ENCODE measurements at places on chromosomes 2 and 18. TPM values are rescaled to one million over a fixed set of nuclear protein-coding genes. Genes with fewer than 3 reads are reported as not detected.

Gene PCARE
- total RNA-seq = not detected

Gene CNTNAP5
- total RNA-seq = not detected

Gene ASPRV1
- total RNA-seq = 1.5 TPM

Gene MRPL19
- total RNA-seq = 56.4 TPM

Gene MREG
- 7.3 TPM for total RNA-seq

Gene DCDC2C
- total RNA-seq = not detected

Gene DQX1
- 0.29 TPM for total RNA-seq

Gene PAX8
- total RNA-seq = 0.35 TPM

Gene IL36G
- total RNA-seq = not detected

Gene CHRNG
- total RNA-seq = not detected

Gene DYNAP
- total RNA-seq = not detected

Gene C2orf42
- 17.5 TPM for total RNA-seq

Gene OTOS
- total RNA-seq = not detected

Gene MC4R
- total RNA-seq = not detected

Gene CLK1
- 261 TPM for total RNA-seq

Gene RRM2
- total RNA-seq = 682 TPM

Gene GAREM2
- 10.4 TPM for total RNA-seq

- DNase-seq = no peak
These were observed 40.0 kb downstream of the IL1RL2 start for GRCh38 chr2:102226612-102227391.

- DNase-seq = no peak
These were observed 112.9 kb downstream of the SOS1 start for GRCh38 chr2:39007875-39008504.

DNA sequence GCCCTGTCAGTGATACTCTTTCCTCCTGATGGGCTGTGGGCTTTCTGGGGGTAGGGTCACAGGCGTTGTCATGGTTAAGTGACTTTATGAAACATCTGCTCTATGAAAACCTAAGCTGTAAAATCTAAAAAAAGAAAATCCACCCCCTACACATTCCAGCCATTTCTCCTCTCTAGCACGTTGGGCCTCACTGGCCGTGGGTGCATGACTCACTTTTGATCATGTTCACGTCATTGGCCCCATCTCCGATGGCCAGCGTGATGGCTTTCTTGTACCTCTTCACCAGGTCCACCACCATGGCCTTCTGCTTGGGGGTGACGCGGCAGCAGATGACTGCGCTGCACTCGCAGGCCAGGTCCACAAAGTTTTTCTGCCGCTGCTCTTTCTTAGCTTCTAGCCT, 39.3 kb upstream of the NARS1 start:
- no peak for DNase-seq

- no peak for DNase-seq
These were observed 164.7 kb downstream of the AGAP1 start for GRCh38 chr2:235658351-235659174.

DNA sequence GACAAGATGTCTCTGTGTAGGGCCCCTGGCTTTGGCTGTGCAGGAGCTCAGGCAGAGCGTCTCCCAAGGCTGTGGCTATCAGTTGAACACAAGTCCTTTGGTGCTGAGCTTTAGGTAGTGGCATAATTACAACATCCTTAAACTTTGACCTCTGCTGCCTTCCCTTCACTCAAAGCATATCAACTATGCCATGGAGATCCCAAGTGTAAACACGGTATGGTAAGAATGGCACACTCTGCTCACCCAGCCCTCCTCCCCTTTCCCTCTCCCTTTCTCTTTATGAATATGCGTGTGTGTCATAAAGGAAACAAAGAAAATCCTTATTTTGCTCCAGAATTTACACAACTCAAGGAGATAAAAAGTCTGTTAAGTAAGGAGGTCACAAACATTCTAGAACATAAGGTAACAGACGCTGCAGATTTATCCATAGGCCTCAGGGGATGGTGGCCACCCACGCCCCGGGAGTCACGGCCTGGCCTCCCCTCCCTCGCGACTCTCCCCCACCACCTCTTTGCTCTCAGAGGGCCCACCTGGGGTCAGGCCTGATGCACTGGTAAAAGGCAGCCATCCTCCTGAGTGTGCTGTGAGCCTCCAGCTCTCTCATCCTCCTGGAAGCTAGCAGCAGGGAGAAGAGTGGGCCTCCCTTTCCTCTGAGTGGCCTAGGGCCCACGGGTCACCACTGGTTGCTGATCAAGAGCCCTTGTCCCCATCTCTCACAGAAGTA, 67.3 kb downstream of the CRACDL start:
- DNase-seq = no peak

- DNase-seq = no peak
These were observed 238.3 kb downstream of the EN1 start for GRCh38 chr2:118609138-118609537.

- no peak for DNase-seq
These were observed 37.0 kb upstream of the PKDCC start for GRCh38 chr2:42010743-42011298.

DNA sequence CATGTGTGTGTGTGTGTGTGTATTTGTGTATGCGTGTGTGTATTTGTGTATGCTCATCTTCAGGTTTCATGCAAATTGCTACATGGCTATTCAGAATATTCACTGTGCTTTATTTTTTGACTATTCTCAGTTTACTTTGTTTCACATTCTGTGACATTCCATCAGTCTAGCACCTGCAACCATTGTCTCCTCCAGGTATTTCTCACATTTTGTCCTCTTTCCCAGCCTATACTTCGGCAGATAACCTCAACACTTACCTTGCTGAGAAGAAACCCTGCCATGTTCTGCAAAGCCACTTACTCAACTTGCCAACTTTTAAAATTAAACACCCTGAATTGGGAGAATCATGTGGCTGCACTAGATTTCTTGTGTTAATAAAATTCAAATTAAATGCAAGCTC, 135.4 kb upstream of the REG3A start:
- DNase-seq = no peak

- DNase-seq = no peak
These were observed 608.2 kb upstream of the ACVR2A start for GRCh38 chr2:147236601-147237000.

GRCh38 chr2:27206346-27206745, 5.5 kb upstream of the ATRAID start:
- DNase-seq = no peak

DNA sequence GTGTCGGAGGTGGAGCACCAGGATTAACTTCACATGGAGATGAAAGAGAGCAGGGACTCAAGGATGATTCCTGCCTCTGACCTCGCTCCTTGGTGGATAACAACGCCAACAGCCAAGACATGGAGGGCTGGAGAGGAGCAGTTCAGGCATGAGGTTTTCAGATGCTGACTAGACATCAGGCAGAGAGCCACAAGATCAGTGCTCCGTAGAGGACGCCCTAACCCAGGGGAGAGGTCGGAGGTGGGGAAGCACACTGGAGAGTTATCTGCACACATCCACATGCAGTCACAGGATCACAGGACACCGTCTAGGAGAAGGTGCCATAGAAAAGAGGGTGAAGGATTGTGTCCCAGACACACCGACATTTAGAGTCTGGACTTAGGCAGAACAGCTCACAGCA, 344.3 kb downstream of the EIPR1 start:
- DNase-seq = no peak

DNA sequence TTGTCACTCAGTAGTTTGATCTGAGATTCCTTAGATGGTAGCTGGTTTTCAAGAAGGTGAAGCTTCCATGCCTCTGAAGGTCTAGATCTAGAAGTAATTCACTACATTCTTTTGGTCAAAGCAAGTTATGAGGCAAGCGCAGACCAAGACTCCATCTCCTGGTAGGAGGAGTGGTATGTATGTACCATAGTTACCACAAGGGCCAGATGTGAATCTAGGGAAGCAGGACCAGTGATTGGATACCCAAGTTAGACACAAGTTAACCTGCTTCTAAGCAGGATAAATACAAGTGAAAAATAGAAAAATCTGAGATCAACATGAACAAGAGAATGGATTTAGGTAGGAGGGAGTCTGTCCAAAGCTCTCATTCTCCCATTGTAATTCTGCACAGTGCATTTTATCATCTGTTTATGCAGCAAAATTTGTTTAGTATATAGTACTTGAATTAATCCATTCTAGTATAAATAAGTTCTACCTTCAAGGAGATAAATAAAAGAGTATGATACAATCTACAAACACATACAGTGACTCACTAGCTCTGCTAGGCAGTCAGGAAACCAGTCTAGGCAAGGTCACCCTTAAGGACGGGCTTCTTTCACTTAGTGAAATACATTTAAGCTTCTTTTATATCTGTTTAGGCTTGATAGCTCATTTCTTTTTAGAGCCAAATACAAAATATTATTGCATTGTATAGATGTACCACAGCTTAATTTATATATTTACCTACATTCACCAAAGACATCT, 14.2 kb upstream of the DOCK10 start:
- no peak for DNase-seq

GRCh38 chr2:197147942-197148341, 162.6 kb downstream of the ANKRD44 start:
- no peak for DNase-seq

DNA sequence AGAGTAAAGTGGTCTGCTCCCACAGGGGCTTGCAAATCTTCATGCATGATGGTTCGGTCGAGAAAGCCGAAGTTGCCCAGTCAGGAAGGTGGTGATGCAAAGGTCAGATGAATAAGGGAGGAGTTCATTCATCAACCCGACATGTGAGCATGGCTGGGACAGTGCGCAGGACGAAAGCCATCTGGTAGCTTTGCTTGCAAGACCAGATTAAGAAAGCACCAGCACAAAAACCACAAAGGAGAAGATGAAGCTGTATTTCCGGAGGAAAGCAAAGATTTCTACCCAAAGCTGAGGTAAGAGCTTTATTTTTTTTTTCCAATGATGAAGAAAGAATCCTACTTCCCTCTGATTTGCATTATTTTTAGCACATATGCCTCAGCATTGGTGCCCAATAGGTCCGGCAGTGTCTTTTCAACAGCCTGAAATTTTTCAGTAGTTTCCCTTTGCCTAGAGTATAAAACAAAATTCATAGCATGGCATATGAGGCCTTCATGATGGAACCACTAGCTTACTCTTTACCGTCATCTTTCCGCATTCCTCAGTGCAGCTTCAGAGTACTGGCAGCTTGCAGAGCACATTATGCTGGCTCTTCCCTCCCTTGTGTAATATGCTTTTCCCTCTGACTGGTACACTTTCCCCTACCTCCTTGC, 112.0 kb upstream of the THOC1 start:
- no peak for DNase-seq

GRCh38 chr2:57726294-57726693, 320.3 kb upstream of the VRK2 start:
- no peak for DNase-seq

DNA sequence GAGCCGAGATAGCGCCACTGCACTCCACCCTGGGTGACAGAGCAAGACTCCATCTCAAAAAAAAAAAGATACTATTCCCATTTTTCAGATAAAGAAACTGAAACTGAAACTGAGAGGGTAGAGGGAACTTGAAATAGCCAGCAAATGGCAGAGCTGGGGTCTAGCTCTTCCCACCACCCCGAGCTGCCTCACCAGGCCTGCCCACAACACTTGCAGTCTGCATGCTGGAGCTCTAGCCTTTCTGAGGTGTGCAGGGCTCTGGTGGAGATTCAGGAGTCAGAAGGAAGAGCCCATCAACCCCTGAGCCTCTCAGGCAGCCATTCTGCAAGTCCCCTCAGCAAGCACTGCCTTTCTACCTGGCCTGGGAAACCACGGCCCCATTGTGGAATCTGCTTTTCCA, 14.3 kb downstream of the EDAR start:
- no peak for DNase-seq

DNA sequence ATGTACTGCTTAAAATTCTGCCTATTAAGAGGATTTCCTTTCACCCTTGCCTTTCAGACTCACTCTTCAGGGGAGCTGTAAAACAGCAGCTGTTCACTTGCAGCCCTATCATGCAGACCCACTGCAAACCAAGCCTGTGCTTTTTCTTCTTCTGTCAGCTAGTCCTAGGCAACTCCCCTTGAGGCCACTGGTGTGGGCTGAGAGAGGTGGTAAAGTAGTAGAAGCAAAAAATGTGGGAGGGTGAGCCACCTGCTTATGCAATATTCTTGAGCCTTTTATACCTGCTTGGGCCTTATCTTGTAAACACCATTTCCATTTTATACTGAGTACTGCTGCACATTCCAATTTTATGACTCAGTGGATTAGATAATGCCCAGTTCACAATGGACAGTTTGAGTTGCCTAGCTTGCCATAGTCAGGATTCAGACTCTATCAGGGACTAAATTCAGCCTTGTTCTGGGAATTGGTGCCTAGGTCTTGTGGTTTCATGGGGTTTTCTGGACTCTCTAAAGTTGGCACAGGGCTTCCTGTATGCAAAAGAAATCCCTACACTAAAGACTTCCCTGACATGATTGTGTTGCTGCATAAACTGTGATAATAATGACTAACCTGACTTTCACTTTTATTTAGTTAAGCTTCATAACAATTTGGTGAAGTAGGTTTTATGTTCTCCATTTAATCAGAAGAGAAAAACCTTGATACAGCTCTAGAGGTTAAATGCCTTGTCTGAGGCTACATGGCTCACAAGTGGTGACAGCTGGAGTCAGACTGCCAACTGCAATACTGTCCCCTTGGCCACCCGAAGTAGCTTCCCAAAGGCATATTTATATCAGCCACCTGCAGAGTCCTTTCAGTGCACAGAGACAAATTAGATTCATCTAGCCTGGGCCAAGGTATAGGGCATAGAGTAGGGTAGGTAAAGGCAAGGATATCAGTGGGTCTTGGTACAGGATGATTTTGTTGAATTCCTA, 47.4 kb upstream of the KDM3A start:
- DNase-seq = no peak

- no peak for DNase-seq
These were observed 26.2 kb downstream of the TRAF3IP1 start for GRCh38 chr2:238346544-238346943.

DNA sequence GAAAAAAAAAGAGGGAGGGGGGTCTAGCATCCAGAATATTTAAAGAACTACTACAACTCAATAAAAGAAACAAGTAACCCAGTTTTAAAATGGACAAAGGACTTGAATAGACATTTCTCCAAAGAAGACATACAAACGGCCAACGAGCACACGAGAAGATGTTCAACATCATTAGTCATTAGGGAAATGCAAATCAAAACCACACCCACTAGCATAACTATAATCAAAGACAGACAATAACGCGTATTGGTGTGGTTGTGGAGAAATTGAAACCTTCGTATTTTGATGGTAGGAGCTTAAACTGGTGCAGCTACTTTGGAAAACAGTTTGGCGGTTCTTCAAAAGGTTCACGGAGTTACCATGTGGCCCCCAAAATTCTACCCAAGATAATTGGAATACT, 64.3 kb upstream of the CAB39 start:
- DNase-seq = no peak

DNA sequence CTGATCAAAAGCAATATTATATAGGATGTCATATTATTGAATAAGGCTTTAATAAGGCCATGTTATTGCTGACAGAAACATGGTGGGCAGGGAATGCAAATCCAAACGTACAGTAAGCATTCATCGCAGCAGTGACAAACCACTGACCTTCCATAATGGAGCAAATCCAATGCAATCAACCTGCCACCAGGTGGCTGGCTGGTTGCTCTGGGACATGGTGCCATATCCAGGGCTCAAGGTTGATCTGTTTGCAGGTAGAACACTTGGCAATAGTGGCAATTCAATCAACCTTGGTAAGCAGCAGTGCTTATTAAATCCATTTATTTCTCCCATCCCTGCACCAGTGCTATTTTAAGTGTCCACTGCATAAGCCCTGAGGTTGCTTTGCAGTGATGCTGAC, 75.4 kb downstream of the CERKL start:
- no peak for DNase-seq

All from activated naive CD4-positive, alpha-beta T cell treated with anti-CD3 and anti-CD28 coated beads, Interleukin-2, amount 50 U/mL, for 72 hours (primary cell).